Stimulated activated CD8-positive, alpha-beta memory T cell treated with anti-CD3 and anti-CD28 coated beads, Interleukin-7, amount 100 ng/mL, for 48 hours (primary cell): ENCODE measurements at places on chromosomes 4 and X.

DNA sequence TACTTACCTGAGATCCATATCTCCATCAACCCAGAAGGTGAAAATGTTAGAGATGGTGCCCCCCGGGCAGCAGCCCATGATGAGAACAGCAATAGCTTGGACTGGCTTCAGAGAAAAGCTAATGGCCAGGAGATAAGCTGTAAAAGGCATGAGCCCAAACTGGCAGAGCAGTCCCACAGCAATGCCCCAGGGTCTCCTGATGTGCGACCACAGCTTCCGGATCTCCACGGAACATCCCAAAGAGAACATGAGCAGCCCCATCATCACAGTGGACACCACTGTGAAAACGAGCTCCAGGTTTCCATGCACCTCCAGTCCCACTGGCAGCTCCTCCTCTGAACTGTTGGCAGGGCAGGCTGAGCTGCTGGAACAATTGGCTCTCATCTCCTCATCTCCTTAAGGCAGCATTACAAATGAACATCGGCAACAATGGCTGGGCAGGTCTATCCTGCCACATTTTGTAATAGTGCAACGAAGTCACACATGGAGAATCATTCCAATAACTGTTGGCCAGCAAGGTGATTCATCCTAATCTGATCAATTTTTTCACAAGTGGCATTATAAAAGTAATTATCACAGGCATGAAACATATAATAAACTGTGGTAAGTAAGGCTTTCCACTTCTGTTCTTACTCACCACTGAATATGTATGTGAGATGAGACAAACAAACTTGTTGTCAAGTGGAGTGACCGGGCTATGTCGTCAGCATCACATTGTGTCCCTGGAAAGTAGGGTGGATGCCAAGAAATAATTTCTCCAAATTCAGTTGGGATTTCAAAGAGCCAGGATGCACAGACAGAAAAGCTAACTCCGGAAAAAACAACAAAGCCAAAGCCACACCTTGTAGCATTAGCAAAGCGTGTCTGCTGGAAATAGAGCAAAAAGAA lies at the start of gene SLC10A6:
SLC10A6 (minus strand) TSS at position 653 of the 888 bp plus-strand sequence; CDS start at position 384, 269 bp downstream.
- DNase-seq, result no peak

DNA sequence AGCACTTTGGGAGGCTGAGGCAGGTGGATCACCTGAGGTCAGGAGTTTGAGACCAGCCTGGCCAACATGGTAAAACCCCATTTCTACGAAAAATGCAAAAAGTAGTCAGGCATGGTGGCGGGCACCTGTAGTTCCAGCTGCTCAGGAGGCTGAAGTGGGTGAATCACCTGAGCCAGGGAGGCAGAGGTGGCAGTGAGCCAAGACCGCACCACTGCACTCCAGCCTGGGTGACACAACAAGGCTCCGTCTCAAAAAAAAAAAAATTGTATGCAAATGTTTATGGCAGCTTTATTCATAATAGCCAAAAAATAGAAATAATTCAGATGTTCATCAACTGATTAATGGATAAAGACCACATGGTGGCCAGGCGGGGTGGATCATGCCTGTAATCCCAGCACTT lies 9.8 kb upstream of the NOCT start:
- no peak for DNase-seq

DNA sequence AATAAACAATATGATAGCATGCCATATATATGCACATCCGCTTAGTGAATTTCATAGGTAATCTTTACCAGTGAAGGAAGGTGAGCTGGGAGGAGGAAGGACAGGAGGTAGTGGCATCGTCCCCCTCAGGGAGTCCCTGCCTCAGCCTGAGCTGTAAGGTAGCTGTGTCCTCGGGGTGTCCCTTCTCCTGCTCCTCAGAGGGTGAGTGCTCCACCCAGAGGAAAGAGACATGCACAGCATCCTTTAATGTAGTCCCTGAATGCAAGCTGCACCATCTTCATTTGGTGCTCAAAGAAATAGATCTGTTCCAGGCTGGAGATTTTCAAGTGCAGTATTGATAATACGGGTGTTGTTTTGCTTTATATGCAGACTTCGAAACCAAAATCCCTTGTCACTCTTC lies 330.4 kb upstream of the SFRP2 start:
- no peak for DNase-seq

- DNase-seq, result no peak
Observed at GRCh38 chr4:2647403-2648158, 108.6 kb downstream of the TNIP2 start.

GRCh38 chrX:115897956-115898355 lies 272.6 kb upstream of the AGTR2 start:
- no peak for DNase-seq

DNA sequence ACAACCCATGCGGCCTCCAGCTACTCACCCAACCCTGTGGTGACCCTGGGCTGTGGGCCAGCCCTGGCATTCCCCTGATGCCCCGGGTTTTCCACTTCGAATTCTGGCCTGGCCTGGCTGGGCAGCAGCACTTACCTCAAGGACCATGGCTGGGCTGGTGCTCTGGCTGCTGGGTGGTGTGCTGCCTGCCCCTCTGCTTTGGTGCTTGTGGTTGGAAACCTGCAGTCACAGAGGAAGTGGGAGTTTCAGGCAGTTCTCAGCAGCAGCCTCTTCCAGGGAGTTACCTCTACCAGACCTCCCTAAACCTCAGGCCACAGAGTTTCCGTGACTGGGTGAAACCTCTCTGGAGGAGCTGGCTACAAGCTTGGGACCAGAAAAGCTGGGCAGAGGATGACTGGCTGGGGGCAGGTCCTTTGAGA lies at the start of gene CXCR3:
CXCR3 (minus strand) TSS at position 209 of the 419 bp plus-strand sequence; CDS start at position 147, 62 bp downstream.
- DNase-seq, result peak; percentile 71

DNA sequence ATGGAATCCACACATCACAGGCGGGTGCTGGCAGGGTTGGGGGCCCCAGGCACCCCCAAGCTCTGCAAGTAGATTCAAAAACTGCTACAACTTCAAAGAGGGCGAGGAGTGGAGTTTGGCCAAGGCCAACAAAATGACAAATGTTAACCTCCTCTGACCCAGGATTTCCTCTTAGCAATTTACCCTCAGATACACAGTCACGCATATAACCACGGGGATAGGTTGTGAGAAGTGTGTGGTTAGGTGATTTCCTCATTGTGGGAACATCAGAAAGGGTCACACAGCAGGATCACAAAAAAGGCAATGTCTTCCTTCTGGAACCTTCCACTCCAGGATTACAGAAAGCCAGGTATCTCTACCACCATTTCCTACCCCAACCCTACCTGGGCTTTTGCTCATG lies 62.4 kb downstream of the C4orf50 start:
- no peak for DNase-seq

- no peak for DNase-seq
Observed at GRCh38 chrX:148385471-148385870, 114.9 kb upstream of the AFF2 start.

DNA sequence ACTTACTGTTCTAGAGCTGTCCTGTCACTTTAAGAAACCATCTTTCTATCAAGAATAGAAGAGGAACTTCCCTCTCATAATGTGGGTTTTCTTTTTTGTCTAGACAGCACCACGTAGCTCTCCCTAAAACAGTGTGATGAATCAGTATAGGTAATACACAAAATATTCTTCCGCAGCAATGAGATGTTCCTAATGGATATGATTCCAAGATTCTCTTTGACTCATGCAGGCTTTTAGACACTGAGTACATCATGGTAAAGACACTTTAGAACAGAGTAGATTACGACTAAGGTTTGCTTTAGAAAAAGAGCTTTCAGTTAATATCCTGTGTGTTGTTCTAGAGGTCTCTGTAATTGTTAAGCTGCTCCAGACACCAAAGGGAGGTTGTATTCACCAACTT lies 69.8 kb downstream of the PTTG2 start:
- DNase-seq, result no peak

DNA sequence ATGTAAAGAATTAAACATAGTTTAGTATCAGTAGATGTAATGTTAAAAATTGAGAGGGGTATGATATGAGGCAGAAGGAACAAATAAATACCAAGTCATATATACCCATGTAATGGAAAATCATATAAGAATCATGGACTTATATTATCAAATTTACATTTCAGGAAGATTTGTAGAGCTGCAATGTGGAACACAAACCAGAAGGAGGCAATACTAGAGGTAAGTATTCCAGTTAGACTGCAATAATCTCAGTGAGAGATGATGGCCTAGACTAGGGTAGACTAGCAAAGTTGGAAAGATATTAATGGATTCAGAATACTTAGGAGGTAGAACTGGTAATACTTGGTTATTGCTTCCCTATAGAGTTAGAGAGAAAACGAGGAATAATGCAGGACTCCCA lies 603.0 kb upstream of the KLHL4 start:
- no peak for DNase-seq

DNA sequence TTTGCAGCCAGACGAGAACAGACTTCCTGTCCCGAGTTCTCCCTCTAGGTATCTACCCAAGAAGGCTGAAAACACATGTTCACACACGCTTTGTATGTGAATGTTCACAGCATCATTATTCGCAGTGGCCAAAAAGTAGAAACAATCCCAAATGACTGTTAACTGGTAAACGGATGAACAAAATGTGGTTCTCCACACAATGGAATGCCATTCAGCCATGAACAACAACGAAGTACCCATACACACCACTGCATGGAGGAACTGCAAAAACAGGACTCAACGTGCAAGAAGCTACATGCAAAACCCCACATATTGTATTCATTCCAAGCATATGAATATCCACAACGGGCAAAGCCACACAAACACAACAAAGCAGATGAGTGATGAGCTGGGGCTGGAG lies 45.0 kb downstream of the PDHA1 start:
- DNase-seq, result no peak

DNA sequence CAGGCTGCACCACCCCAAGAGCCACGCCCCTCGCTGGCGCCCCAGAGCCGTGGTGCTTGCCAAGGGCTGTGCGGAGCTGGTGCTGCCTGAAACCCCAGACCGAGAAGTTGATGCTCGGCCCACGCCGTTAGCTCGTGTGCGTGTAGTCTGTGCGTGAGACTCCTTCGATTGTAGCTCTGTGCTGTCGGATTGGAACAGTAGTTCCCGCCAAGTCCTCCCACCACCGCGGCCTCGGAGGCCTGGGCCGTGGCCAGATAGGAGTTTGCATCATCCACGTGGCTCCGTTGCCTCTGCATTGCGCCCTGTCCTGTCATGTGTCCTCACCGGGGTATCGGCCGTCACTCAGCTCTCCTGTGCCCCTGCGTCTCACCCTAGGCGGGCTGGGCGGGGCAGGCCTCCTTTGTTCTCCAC lies 24.2 kb downstream of the TNIP2 start:
- no peak for DNase-seq

DNA sequence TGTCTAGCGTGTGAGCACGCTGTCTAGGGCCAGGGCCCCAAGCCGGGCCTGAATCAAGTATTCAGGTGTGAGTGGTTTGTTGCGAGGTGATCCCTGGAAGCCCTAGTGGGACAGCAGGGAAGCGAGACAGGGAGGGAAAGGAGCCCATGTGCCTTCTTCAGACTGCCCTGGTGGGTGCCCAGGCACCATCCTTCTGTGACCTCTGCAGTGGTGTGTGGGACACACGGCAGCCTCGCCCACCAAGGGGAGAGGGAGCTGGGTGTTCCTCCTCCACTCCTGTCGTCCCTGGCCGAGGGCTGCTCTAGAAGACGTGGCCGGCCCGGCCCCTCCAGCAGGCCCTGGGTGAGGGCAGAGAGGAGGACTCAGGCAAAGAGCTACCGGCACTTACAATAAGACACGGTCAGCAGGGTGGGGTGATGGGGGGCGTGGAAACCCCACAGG lies 47.4 kb downstream of the HTRA3 start:
- no peak for DNase-seq

DNA sequence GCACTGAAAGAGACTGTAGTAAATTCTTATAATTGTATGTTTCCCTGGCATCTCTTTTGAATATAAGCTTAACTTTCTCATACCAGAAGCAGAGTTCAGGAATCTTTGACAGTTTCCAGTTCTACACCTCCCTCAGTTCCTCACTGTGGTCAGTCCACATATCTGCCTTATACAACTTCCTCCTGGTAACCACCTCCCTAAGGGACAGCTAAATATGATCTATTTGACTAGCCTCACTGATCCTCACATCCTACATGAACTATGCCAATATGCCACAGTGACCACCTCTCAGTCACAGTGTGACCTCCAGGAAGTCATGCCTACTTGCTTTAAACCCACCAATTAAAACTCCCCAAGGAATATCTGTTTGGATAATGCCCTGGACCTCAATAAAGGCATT lies 51.6 kb upstream of the HDAC8 start:
- no peak for DNase-seq

- no peak for DNase-seq
Observed at GRCh38 chr4:122577808-122578781, 42.8 kb downstream of the IL21 start.

DNA sequence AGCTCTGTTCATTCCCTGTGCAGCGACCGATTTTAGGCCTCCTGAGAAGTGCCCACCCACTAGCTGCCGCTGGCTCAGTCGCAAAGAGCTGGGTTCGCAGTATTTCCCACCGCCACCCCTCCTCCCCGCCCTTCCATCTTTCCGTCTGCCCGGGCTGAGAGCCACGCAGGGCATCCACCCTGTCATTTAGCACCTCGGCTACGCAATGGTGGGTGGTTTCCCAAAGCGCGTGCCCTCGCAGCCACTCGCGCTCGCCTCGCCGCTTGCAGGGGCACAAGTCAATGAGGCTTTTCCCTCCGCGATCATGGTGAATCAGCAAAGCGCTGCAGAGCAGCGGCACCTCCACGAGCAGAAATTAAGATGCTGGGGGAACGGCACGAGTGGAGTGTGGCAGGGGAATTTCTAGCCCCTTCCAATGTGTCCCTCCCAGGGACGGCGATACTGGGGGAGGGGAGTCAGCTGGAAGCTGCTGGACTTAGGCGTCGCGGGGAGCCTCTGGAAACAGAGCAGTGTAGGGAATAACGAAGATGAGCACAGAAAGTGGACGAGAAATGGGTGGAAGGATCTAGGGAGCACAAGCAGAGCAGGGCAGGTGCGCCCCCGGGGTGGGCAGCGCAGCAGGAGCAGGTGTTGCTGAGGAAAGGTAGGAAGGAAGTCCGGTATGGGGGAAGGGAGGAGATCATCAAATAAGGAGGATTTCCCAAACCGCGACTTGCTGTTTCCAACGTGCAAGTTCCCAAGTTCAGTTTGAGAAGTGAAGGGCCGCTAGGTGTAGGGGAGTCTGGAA lies 2.4 kb upstream of the PTCHD1 start:
- DNase-seq, result peak; percentile 1

GRCh38 chrX:132677233-132677716 lies 188.4 kb upstream of the MBNL3 start:
- no peak for DNase-seq

- no peak for DNase-seq
Observed at GRCh38 chrX:49947781-49948180, 25.4 kb downstream of the CLCN5 start.

- DNase-seq, result no peak
Observed at GRCh38 chrX:139967300-139967699, 2.0 kb upstream of the CXorf66 start.

- DNase-seq, result no peak
Observed at GRCh38 chr4:82543131-82543530, 18.7 kb downstream of the TMEM150C start.

DNA sequence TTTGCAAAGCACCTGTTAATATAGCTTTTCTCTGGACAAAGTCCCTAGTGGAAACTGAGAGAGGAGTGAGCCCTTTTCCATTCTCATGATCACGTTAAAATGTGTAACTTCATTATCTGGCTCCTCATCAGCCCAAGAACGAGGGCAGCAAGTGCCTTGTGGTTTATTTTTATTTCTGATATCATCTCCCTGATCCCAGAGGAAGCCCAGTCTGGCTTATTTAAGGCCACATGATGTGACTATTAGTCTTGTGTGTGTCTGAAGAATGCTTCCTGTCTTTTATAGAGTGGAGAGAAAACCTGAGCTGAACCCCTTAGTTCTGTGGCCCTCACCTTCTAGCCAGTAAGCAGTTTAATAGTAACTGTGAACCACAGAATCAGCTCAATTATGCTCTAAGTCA lies 67.2 kb downstream of the LHFPL1 start:
- DNase-seq, result no peak
